ENCODE measurements at places on chromosomes 12 and 14.

- no peak for DNase-seq
Measured at GRCh38 chr12:18461758-18462157, 200.4 kb downstream of the PIK3C2G start.

DNA sequence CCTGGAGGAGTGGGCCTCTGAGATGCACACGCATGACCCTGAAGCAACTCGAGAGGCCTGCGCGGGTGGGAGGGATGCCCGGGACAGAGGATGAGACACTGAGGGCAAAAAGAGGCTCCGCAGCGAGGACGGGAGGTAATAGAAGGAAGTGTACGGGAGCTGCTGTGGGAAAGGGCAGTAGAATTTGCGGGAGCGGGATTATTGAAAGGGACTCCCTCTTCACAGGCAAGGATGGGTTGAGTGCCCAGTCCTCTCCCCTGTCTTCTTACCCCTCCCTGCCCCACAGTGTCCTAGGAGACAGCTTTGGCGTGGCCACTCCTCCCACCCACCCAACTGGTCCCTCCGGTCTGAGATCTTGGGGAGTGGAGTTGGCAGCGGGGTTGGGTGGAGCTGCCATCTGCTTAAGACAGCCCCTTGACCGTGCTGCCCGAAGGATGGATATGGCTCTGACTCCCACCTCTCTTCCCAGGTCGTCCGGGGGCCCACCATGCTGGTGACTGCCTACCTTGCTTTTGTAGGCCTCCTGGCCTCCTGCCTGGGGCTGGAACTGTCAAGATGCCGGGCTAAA, 15.7 kb upstream of the ESPL1 start:
- DNase-seq = no peak

DNA sequence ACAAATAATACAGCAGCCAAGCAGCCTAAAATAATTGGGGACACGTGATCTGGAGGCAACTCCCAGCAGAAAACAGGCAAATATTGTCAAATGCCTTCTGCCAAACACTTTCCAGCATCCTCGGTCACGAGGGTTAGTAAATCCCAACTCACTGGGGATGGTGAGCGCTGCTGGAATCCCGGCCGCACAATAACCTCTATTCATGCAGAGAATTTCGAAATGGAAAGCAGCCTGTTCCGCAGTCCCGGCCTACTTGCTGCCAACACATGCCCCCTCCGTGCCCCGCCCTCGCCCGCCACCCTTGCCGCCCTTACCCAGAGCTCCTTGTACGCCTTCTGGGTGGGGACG, 62.2 kb downstream of the RFX4 start:
- no peak for DNase-seq

DNA sequence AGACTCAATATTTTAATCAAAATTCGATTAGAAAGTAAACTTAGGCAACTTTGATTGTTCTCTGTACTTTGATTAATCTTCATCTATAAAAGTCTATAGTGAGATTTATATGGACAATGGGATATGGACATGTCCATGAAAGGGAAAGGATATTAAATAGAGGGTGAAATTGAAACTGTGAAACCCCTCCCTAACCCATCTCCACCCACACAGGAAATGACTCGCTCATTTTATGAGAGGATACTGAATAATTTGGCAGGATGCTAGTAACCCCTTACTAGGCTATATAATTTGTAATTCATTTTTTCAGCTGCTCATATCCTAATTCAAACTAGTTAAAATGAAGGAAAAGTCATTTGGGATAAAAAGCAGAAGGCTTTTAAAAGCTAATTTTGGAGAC, 328.0 kb upstream of the ATP2B1 start:
- DNase-seq = no peak

DNA sequence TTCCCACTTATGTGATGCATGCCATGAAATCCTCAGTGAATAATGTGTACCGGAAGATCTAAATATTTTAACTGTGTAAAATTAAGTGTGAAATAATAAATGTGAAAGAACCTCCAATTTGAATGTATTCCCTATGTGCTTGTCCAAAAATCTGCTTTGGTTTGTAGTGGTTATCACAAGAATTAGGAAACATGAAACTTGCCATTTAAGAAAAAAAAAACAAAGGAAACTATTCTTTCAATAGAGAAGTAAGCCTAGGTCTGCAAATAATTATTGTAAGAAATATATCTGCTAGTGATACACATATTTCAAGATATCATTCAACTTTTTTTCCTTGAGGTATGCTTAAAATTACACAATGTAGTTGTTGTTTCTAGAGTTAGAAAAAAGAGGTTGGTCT, 500.4 kb downstream of the SLC6A15 start:
- no peak for DNase-seq

- DNase-seq = no peak
Measured at GRCh38 chr12:71795901-71796300, 41.2 kb downstream of the RAB21 start.

GRCh38 chr12:53193985-53194716, 12.9 kb downstream of the ITGB7 start:
- DNase-seq = no peak

- DNase-seq = no peak
Measured at GRCh38 chr12:10719482-10719881, 3.6 kb downstream of the YBX3 start.

DNA sequence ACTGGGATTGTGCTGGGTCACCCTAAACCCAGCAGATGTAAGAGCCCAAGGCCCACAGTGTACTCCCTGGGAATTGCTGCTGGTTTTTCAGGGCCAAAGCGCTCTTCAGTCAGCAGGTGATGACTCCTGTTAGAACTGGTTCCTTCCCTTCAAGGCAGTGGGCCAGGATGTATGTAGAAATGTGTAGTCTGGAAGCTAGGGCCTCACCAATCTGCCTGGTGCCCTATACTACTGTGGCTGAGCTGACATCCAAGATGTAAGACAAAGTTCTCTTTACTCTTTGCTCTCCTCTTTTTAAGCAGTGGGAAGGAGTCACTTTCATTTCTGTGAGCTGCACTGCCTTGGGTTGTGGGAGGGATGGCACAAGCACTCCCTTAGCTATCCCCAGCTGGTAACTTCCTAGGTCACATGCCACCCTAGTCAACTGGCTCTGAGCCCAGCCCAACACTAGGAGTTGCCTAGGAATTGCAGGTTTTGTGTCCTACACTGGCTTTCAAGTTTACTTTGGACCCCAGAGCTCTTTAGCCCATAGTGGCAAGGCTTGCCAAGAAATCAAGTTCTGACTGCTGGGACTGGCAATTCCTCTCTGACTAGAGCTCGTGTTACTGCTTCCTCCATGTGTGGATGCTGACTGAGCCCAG, 249.2 kb downstream of the C12orf50 start:
- no peak for DNase-seq

GRCh38 chr12:31524791-31525495, 66.0 kb downstream of the DENND5B start:
- DNase-seq = no peak

- DNase-seq = no peak
Measured at GRCh38 chr12:46435625-46436024, 63.1 kb upstream of the SLC38A2 start.

- no peak for DNase-seq
Measured at GRCh38 chr14:98444077-98444476, 827.9 kb downstream of the BCL11B start.

DNA sequence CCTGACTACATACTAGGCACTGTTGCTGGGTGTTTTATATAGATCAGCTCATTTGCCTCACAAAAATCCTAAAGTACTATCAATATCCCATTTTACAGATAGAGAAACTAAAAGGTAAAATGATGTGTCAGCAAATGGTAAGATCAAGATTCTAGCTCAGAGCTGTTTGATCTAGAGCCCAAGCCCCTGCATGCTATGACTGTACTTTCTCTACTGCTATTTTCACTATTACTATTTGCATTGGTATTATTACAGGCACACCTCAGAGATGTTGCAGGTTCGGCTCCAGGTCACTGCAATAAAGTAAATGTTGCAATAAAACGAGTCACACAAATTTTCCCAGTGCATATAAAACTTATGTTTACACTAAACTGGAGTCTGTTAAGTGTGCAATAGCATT, 10.9 kb downstream of the ISCU start:
- DNase-seq = no peak

DNA sequence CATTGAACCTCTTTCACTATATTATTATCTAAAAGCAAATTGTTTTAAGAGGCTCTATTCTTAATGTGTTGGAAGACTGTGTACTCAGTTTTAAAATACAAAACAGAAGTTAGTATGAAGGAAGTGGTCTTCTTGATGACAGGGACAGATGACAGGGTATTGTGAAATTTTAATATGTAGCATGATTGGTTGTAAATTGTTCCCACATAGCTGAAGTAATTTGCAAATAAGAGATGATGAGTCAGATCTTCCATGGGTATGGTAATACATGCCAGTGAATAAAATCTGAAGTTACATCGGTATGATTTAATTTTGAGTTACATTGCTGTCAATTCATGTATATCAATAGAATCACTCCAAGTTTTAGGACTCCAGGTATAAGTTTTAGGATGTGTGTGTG, 454.8 kb downstream of the AEBP2 start:
- DNase-seq = no peak

DNA sequence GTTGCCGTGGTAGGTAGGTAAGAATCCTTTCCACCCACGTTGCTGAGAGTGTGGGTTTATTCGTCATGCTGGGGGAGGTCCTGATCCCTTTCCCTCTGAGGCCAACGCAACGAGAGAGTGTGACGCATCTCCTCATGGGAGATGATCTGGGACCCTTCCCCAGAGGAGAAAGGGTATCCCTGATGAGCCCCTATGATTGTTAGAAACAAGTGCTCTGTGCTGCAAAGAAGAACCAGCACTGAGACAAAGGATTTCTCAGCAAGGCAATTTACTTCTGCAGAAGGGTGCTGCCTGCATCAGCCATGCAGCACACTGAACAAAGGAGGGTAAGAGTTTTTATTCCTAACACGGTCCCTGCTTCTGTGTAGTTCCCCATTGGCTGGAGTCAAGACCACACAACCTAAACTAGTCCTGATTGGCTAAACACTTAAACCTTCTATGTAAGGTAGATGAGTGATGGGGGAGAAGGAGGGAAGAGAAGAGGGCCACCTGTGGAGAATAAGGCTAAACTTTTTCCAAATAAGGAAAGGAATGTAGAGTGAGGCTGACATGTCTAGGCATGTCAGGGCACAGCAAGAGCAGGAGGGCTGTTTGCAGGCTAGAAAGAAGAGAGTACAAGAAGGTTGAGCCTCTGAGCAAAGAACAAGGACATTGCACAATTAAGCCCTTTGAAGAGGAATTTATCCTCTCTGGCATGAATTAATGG, 21.3 kb downstream of the CLEC2A start:
- DNase-seq = no peak

GRCh38 chr12:124668602-124669001, 101.2 kb upstream of the NCOR2 start:
- DNase-seq = no peak

GRCh38 chr14:92185559-92185958, 63.8 kb downstream of the CPSF2 start:
- DNase-seq = no peak
